ENCODE measurements at places on chromosomes 1 and 21.

DNA sequence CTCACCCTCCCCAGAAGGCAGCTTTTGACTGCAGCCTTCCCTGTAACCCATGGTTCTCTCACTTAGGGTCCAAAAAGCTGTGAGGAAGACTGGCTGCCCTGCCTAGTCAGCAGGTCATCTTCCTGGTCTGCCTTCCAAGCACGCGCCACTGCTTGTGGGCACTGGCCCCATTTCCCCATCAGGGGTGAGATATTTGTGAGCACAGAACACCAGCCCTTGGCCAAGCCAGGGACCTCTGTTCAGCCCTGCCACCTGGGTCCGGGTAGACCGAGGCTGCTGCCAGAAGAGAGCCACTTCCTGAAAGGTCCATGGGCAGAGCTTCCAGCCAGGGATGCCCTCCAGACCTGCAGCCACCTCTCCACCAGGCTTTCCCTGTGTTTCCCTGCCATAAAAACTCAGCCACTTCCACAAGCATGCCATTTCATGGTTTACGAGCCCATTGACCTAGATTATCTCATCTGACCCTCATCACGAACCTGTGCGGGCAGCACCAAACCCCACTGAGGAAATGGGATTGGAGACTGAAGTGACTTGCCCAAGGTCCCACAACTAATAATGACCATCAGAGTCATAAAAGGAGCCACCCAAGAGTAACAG, 40.5 kb downstream of the GLIS1 start:
- no peak for DNase-seq

- DNase-seq: no peak
These were observed 39.5 kb downstream of the TRPM2 start for GRCh38 chr21:44392916-44393315.

- DNase-seq: no peak
These were observed 12.5 kb upstream of the SPATC1L start for GRCh38 chr21:46196733-46197132.

GRCh38 chr1:201113451-201114244, 1.4 kb upstream of the CACNA1S start:
- DNase-seq: no peak

- DNase-seq: no peak
These were observed 30.4 kb downstream of the MORC3 start for GRCh38 chr21:36350282-36350910.

DNA sequence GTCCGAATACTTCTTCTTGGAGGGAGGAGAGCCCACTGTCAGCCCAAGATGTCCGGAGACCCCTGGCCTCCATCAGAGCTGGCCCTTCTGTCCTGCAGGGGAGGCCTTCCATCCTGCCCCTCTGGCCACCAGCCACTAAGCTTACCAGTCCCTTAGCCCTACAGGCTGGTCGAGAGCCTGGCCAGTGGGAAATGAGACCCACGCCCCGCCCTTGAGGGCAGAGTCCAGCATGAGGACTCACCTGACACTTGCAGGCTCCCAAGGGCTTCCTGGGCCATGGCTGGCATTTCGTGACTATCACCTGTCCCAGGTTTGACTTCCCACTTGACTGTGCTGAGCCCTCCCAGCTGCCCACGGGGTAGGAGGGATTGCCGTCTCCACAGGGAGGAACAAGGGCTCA, 361.8 kb upstream of the VAMP3 start:
- no peak for DNase-seq

- no peak for DNase-seq
These were observed 436.7 kb upstream of the TMPRSS15 start for GRCh38 chr21:18840239-18840638.

GRCh38 chr1:185775501-185775900, 41.3 kb downstream of the HMCN1 start:
- no peak for DNase-seq
